ENCODE measurements at places on chromosomes 5 and 9. TPM values are rescaled to one million over a fixed set of nuclear protein-coding genes. Genes with fewer than 3 reads are reported as not detected.

- H3K4me3 ChIP-seq: no peak overlapping the region
- no peak for DNase-seq
- no peaks in the 10 kb centered on the region for H3K36me3 ChIP-seq
- H3K4me1 ChIP-seq: no peaks in the 10 kb centered on the region
These were observed 29.4 kb downstream of the SH3RF2 start for GRCh38 chr5:145965804-145966203.

DNA sequence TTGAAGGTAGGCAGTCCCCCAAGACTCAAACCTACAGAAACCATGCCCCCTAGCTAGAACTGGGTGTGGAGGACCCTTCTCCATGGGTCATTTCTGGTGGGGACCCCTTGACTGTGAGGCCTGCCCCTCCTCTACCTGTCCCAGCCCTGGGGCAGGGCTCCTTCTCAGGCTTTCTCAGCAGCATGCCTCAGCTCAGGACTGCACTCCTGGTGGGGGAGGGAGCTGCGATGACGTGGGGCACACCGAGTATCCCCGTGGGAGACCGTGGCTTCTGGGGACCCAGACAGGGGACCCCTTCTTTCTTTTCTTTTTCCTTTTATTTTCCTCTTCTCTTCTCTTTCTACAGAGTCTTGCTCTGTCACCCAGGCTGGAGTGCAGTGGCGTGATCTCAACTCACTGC is 27.0 kb upstream of the PITX1 start:
- H3K27me3 ChIP-seq: no peaks in the 10 kb centered on the region
- H3K4me3 ChIP-seq: no peak overlapping the region
- H3K4me1 ChIP-seq: no peaks in the 10 kb centered on the region
- H3K27ac ChIP-seq: no peak overlapping the region
- H3K36me3 ChIP-seq: no peaks in the 10 kb centered on the region
- no peak for DNase-seq

The TMEM267 gene
- 5.1 TPM for total RNA-seq

DNA sequence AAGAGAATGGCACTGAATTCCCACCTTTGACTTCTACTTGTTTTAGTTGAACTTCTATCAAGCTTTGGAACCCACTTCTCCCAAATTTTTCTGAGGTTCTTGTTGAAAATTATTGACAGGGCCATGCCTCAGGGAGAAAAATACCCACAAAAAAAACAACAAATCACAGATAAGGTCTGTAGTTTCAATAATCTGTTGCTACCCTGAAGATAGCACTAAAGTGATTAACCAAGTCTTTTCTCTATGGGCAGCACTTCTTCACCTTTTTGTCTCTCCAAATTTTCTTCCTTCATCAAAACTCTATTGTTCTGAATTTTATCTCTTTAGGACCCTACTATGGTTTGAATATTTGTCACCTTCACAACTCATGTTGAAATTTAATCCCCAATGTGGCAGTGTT is 154.3 kb upstream of the FGF10 start:
- H3K27ac ChIP-seq: no peak overlapping the region
- no peak overlapping the region for H3K4me3 ChIP-seq
- no peak for DNase-seq
- H3K27me3 ChIP-seq: no peaks in the 10 kb centered on the region
- H3K36me3 ChIP-seq: no peaks in the 10 kb centered on the region

The SV2C gene
- 0.96 TPM for total RNA-seq

DNA sequence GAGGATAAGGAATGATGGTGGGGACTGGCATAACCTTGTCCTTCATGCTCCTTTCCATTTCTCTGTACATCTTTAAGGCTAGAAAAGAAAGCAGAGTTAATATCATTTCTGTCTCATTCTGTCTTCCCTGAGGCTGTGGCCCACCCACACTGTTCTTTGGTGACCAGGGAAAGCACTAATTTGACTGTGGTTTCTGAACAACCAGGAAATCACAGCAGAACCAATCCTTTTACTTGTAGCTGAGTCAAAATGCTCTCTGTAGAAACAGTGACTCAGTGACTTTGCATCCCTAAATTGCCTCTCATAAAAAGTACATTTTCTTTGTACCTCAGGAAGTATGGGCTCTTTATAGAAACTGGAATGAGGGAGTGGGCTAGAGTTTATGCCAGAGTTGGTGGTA is 28.1 kb downstream of the IL33 start:
- no peaks in the 10 kb centered on the region for H3K4me1 ChIP-seq
- no peak overlapping the region for H3K27ac ChIP-seq
- H3K36me3 ChIP-seq: no peaks in the 10 kb centered on the region
- DNase-seq: no peak
- no peaks in the 10 kb centered on the region for H3K27me3 ChIP-seq
- no peak overlapping the region for H3K4me3 ChIP-seq

The SPINK4 gene
- not detected for total RNA-seq

The PCDHB10 gene
- 0.18 TPM for total RNA-seq

The SHISAL2B gene
- total RNA-seq: not detected

The ANKRD34B gene
- not detected for total RNA-seq

DNA sequence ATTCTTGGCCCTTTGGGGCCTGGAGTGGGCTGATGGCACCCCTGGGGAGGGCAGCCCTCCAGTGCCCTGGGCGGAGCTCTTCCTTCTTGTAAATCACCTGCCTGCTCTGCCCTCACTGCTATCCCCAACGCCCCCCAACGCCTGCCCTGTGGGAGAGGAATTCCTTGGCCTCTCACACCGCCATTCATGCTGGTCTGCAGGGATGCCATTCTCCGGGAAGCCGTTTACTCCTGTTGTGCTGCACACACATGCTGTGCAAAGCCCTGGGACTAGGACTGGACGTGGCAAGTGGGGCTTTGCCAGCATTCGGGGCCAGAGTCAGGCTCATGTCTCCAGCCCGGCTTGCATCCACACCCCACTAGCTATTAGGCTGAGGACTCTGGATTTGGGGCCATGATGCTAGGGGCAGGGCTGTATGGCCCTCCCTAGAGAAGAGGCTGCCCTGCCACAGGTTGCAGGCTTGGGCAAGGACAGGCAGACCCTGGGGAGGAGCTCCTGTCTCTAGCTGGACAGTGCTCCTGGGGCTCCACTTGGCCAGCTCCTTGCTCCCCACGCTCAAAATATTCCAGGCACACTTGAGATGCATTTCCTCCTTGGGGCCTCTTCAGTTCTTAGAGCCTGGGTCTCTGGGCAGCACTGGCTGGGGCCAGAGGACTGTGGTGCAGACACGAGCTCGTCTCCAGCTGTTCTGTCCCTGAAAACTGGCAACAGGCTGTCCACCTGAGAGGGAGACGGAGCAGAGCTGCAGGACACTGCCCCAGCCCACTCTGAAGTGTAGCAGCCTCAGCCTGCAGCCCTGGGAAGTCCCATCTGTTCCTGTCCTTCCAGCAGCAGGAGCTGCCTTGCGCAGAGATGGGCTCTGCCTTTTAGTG is 226.9 kb downstream of the CACNA1B start:
- DNase-seq: no peak
- H3K4me1 ChIP-seq: no peaks in the 10 kb centered on the region
- no peak overlapping the region for H3K27ac ChIP-seq
- no peak overlapping the region for H3K4me3 ChIP-seq
- no peaks in the 10 kb centered on the region for H3K27me3 ChIP-seq
- H3K36me3 ChIP-seq: no peaks in the 10 kb centered on the region

GRCh38 chr9:130590305-130590704 is 10.9 kb downstream of the FUBP3 start:
- H3K36me3 ChIP-seq: no peaks in the 10 kb centered on the region
- no peak for DNase-seq
- no peaks in the 10 kb centered on the region for H3K27me3 ChIP-seq
- peaks cover 12% of the 10 kb centered on the region for H3K4me1 ChIP-seq
- no peak overlapping the region for H3K27ac ChIP-seq
- no peak overlapping the region for H3K4me3 ChIP-seq

DNA sequence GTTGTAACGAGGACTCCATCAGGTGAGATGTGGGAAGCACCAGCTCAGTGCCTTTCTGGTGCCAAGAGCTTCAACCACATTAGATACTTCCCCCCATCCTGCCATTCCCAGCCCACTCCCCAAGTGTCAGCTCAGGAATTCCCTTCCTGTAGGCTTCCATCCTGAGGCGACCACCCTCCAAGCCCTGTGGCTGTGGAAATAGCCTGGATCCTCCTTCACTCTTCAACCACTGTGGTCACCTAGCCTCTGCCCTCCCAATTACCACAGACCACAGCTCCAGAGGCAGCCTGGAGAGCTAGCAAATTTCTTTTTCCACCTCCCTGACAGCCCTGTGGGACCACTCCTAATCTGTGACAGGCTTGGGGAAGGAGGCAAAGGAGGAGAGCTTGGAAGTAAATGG is 219.8 kb upstream of the MAP3K1 start:
- H3K4me3 ChIP-seq: no peak overlapping the region
- no peak overlapping the region for H3K27ac ChIP-seq
- no peaks in the 10 kb centered on the region for H3K27me3 ChIP-seq
- no peak for DNase-seq
- no peaks in the 10 kb centered on the region for H3K36me3 ChIP-seq

GRCh38 chr9:82797534-82797933 is 265.4 kb downstream of the RASEF start:
- no peaks in the 10 kb centered on the region for H3K36me3 ChIP-seq
- H3K4me1 ChIP-seq: no peaks in the 10 kb centered on the region
- no peak for DNase-seq
- H3K27me3 ChIP-seq: no peaks in the 10 kb centered on the region
- no peak overlapping the region for H3K27ac ChIP-seq
- no peak overlapping the region for H3K4me3 ChIP-seq

DNA sequence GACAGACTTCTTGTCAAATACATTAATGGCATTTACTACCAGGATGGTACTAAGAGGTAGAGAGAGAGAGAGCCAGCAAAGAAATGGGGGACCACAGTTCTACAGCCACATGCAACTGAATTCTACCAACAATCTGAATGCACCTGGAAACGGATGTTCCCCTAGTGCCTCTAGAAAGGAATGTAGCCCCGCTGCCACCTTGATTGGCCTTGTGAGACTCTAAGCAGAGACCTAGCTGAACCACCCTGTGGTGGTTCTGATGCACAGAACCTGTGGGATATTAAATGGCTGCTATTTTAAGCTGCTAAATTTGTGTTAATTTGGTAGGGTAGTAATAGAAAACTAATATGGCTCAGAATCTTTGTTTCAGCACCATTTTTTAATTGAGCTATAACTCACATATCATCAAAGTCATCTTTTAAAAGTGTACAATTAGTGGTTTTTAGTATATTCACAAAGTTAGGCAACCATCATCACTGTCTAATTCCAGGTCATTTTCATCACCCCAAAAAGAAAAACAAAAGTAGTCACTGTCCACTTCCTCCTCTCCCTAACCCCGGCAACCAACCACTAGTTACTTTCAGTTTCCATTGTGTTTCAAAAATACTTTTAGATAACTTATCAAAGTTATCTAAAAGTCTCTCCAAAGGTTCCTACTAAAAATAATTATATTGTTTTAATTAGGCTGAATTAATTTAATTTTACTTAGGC is 51.7 kb downstream of the CPLANE1 start:
- no peaks in the 10 kb centered on the region for H3K27me3 ChIP-seq
- peaks cover 6% of the 10 kb centered on the region for H3K4me1 ChIP-seq
- DNase-seq: no peak
- no peak overlapping the region for H3K4me3 ChIP-seq

- H3K4me3 ChIP-seq: no peak overlapping the region
- no peaks in the 10 kb centered on the region for H3K36me3 ChIP-seq
- peak; percentile 43 for DNase-seq
- H3K4me1 ChIP-seq: peaks cover 31% of the 10 kb centered on the region
- peak overlapping the region; percentile 26 for H3K27ac ChIP-seq
These were observed 34.7 kb downstream of the ADAM19 start for GRCh38 chr5:157540707-157541446.

DNA sequence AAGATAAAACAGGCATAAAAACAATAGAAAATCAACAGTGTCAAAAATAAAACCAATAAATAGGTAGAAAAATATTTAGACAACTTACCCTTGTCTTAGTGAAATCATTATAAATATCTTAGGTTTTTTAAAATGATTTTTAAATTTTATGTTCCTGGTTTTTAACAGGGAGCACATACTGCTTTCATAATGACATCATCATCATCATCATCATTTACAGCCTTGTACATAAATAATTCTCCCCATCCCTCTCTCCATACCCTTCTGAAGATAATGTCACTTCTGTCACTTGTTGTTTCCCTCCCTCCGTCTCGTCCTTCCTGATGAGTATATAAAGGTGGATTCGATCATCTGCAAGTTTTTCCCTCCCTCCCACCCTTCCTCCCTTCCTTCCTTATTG is 56.6 kb downstream of the CDH9 start:
- H3K27me3 ChIP-seq: no peaks in the 10 kb centered on the region
- no peaks in the 10 kb centered on the region for H3K4me1 ChIP-seq
- DNase-seq: no peak

The TPM2 gene
- total RNA-seq: 350 TPM

DNA sequence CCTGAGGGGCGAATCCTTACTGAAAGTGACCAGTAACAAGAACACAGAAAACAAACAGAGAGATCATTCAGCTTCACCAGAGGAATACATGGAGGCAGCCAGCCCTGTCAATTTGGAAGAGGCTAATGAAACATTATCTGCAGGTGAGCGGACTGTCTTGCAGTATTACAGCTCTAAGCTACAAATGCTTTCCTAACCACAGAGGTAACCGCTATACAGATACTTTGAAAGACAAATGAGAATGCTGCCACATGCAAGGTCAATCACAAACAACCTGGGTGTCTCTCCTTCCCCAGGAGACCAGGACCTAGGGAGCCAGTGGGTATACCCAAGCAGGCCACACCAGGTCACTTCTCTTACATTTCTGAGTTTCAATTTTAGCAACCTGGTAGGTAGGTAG is 30.2 kb downstream of the EFNA5 start:
- no peaks in the 10 kb centered on the region for H3K4me1 ChIP-seq
- no peak overlapping the region for H3K27ac ChIP-seq
- no peaks in the 10 kb centered on the region for H3K27me3 ChIP-seq
- no peaks in the 10 kb centered on the region for H3K36me3 ChIP-seq

- no peak overlapping the region for H3K4me3 ChIP-seq
- peaks cover 26% of the 10 kb centered on the region for H3K4me1 ChIP-seq
- DNase-seq: peak; percentile 83
- no peaks in the 10 kb centered on the region for H3K27me3 ChIP-seq
- H3K27ac ChIP-seq: no peak overlapping the region
These were observed 102.4 kb downstream of the VAV2 start for GRCh38 chr9:133889584-133890301.

DNA sequence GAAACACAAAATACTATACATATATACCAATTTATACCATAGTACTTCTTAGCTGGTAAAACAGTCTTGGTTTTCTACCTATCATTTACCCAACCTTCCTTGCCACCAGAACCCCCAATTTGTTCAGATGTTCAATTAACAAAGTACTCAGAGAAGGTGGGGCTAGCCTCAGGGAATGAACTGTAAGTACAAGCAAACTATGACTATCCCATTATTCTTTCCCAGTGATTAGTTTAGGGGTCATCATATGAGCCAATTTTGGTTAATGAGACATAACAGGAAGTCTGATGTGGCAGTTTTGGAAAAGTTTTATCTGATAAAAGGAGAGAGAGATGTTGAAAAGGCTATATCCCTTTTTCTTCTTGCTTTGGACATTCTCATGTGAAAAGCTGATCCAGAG is 125.8 kb downstream of the DTWD2 start:
- no peaks in the 10 kb centered on the region for H3K27me3 ChIP-seq
- H3K27ac ChIP-seq: no peak overlapping the region
- H3K4me3 ChIP-seq: no peak overlapping the region

GRCh38 chr9:128479262-128479661 is 23.5 kb downstream of the ODF2 start:
- no peak overlapping the region for H3K4me3 ChIP-seq
- H3K27me3 ChIP-seq: no peaks in the 10 kb centered on the region
- peaks cover 49% of the 10 kb centered on the region for H3K36me3 ChIP-seq
- no peak overlapping the region for H3K27ac ChIP-seq

GRCh38 chr9:86575825-86576525 is 221.8 kb upstream of the TUT7 start:
- DNase-seq: no peak
- no peaks in the 10 kb centered on the region for H3K27me3 ChIP-seq
- no peaks in the 10 kb centered on the region for H3K4me1 ChIP-seq
- no peak overlapping the region for H3K4me3 ChIP-seq
- H3K36me3 ChIP-seq: no peaks in the 10 kb centered on the region
- no peak overlapping the region for H3K27ac ChIP-seq
